NCI-H526 (cell line): ENCODE measurements at places on chromosomes 5 and 9.

- DNase-seq = no peak
These were observed 213.2 kb upstream of the EDIL3 start for GRCh38 chr5:84597904-84598303.

DNA sequence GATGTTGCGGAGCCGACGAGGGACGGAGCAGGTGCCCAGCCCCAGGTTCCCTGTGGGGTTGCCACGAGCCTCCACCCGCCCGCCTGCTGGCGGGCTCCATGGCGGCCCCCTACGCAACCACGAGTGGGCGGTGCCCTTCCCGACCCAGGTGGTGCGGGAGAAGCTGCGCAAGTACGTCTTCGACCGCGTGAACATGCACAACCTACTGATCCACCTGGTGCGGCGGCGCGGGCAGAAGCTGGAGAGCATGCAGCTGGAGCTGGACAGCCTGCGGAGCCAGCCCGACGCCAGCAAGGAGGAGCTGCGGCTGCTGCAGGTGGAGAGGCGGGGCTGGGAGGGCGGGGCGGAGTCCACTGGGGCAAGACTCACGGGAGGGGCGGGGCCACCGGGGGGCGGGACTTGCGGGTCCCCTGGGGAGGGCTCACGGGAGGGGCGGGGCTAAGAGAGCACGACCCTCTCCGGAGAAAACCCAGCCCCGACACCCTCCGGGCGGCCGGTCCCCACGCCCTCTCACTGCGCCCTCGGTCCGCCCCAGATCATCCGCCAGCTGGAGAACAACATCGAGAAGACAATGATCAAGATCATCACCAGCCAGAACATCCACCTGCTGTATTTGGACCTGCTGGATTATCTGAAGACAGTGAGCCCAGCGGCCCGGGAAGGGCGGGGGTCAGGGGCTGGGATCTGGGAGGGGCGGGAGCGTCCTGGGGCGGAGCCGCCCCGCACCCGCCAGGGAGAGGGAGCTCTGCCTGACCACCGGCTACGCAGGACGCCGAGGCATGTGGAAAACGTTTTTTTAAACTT is 3.9 kb downstream of the CCDC183 start:
- peak; percentile 75 for DNase-seq

DNA sequence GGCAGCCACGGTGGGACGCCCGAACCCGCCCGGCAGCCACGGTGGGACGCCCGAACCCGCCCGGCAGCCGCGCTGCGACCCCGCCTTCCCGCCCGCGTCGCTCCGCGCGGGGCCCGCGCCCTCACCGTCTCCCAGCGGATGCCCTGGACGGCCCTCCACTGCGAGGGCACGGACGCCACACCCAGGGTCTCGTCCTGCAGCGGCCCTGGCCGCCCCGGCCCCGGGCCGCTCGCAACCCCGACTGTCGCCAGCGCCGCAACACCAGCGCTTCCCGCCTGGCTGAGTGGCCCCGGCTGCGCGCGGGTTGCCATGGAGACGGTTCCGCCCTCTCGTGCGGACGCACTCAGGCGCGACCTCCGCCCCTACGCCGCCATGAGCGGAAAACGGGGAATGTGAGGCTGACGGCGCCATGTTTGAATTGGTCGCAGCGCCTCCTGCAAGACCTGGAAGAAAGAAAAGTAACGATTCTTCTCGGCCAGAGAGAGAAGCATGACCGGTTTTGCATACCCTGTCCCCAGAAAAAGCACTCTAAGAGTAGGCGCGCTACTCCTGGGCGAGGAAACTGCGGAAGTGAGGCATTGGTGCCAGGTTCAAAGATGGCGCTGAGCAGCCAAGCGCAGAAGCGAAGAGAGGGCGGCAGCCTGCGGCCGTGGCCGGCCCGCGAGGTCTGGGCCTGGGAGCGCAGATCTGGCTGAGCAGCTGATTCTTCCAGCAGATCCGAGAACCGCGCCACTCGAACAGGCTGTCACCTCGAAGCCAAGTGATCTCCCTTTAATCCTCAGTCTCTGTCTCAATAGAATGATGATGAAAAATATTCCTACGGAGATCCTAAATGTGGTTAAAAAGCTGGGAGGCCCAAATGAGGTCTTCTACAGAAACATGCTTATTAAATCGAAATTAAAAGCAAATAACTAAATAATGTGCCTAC is at the start of gene DYNC2I2:
DYNC2I2 (minus strand) TSS at position 432 of the 928 bp plus-strand sequence; CDS start at position 311, 121 bp downstream.
- peak; percentile 79 for DNase-seq

GRCh38 chr5:142453932-142454331 is 129.1 kb upstream of the SPRY4 start:
- DNase-seq = no peak

DNA sequence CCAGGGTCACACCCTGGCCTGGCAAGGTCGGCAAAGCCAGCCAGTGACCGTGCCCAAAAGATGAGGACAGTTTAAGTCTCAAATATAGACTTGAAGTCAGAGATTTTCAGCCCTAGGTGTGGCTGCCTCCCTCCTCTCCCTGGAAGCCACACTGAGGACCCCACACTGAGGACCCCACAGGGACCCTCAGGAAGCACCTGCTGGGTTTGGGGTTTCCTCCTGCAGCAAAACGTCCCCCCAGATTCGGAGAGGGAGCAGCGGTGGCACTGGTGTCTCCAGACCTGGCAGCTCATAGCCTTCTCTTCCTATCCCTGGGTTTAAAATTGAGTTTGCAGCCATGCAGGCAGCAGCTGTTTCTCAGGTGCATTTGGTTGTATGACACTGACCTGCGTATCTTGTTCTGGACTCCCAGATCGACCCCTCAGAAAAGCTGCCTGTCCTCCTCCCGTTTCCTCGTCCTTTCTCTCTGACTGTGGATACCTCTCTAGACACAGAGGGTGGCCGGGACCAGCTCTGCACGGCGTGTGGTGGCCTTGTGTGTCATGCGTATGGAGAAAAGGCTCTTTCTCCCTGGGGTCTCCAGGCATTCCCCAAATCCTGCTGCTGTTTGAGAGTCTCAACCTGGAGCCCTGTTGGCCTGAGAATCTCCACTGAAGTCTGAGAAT is 36.6 kb downstream of the MRPL36 start:
- DNase-seq = no peak

- DNase-seq = no peak
These were observed 50.1 kb upstream of the N4BP3 start for GRCh38 chr5:178063277-178063676.

GRCh38 chr5:159963935-159964334 is 45.0 kb upstream of the TTC1 start:
- DNase-seq = no peak

- no peak for DNase-seq
These were observed 10.8 kb downstream of the TCF7 start for GRCh38 chr5:134125039-134126015.
